Retinal pigment epithelial cell (primary cell): ENCODE measurements at places on chromosomes 1 and 21.

DNA sequence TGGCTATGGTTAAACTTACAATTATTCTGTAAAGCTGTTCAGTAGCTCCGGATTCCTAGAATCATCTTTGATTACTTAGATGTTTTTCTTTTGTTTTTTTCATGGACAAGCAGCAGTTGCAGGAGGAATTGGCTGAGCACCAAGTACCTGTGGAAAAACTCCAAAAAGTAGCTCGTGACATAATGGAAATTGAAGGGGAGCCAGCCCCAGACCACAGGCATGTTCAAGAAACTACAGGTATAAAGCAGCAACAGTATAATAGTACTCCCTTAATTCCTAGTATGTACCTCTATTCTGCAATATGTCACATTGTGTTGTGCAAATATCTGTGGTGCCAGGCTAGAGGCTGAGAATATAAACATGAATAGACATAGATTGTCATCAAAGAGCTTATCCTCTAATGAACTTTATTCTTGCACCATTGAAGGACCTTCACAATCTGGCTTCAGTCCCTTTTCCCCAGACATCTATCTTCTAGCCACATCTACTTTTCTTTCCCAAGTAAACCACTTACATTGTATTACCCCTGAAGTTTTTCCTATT lies 132.3 kb upstream of the BMP8A start:
- no peak for DNase-seq

DNA sequence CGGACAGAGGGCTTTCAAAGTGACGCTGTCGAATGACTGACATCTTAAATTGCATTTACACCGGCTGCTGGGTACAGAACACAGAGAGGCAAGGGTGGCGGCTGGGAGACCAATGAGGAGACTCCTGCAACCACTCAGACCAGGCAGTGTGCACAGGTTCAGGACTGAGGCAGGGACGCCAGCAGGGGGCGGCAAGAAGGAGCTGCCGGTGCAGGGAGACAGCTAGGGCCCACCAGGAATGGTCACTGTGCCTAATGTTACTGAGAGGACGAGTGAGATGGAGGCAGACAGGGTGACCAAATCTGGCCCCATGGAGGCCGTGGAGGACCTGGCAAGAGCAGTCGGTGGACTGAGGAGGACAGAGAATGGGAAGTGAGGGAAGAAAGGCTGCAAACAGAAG lies 23.5 kb downstream of the GLIS1 start:
- DNase-seq = no peak

GRCh38 chr1:119547805-119548204 lies 40.8 kb downstream of the HSD3B1 start:
- DNase-seq = no peak

GRCh38 chr1:242530761-242531160 lies 6.3 kb upstream of the PLD5 start:
- peak; percentile 4 for DNase-seq

- DNase-seq = no peak
Observed at GRCh38 chr1:32741413-32742198, 39.0 kb upstream of the SYNC start.

GRCh38 chr1:63981408-63981773 lies 207.6 kb downstream of the ROR1 start:
- no peak for DNase-seq

DNA sequence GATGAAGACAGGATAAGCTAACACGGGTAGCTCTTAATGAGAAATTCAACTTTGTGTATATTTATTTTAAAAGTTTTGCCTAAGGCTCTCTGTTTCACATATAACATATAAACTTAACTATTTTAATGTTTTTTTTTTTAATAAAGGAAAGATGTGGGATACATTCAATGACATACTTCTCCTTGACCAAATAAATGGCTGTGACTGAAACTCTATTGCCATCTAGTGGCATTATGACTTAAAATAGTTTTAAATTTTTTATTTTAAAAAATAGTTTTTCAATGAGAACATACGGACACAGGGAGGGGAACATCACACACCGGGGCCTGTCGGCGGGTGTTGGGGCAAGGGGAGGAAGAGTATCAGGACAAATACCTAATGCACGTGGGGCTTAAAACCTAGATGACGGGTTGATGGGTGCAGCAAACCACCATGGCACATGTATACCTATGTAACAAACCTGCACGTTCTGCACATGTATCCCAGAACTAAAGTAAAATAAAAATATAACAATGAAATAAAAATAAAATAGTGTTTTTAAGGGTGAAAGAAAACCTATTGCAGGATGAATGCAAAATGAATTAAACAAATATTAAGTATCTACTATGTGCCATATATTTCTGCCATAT lies 83.4 kb downstream of the LYST start:
- DNase-seq = peak; percentile 4

DNA sequence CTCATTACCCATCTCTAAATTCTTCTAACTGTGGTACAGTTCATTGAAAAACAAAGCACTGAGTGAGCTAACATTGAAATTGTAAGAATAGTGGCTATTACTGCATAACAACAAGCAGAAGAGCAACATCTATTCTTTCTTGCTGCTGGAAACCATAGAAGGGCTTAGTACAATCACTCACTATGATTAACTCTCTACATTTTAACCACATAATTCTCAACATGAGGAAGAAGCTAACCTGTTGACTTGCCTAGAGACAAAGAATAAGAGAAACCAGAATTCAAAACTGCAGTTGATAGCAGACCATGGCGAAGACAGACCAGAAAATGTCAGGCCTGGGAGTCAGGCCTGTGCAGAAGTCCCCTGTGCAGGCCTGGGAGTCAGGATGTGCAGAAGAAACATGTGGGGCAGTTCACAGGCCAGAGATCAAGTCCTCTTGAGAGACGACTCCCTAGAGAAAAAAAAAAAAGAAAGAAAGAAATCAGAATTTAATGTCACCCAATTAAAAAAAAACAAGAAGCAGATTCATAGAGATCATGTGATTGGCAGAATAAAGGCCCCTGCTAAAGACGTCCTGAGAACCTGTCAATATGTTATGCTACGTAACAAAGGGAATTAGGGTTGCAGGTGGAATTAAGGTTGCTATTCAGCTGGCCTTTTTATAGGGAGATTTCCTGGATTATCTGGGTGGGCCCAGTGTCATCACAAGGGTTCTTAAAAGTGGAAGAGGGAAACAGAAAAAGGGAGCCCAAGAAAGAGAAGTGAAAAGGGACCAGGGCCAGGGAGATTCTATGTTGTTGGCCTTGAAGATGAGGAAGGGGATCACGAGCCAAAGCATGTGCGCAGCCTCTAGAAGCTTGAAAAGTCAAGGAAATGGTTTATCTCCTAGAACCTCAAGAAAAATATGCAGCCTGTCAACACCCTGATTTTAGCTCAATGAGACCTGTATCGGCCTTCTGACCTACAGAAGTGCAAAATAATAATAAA lies 94.9 kb downstream of the MRPL39 start:
- no peak for DNase-seq

DNA sequence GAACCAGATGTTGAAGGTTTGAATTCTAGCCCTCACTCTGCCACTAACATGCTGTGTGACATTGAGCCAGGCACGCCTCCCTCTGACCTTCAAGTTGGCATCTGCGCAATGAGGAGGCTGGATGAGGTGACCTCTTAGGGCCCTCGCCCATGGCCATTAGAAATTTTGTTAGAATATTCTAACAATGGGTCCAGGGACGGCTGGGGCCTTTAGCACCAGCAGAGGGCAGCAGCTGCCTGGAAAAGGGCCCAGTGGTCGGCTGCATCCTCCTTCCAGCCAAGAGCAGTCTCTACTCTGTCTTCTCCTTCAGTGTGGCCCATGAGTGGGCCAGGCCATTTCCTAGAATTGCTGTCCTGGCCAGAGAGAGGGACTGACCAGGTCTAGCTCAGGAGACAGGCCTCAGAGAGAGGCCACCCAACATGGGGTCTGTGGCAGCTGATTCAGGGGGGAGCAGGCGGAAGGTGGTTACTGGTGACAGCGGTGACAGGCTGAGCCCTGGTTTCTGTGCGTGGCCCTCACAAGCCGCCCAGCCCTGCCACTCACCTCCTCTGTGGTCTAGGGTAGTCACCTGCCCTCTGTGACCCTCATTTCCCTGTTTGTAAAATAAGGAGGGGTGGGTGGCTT lies 101.3 kb upstream of the ACTL8 start:
- no peak for DNase-seq

DNA sequence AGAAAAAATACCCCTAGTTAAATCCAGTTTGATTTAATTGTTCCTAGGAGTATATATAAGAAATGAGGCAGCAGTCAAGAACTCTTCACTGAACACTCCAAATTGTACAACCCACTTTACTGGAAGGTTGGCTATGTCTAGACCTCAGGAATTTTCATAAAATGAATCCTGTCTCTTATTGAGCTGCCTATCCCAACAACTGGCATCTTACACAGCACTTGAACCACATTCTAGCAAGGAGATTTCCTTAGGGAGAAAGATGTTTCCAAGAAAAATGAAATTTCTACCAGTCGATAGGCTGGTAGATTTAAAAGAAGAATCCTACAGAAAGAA lies 16.3 kb downstream of the RNF19B start:
- DNase-seq = no peak

- DNase-seq = no peak
Observed at GRCh38 chr21:44871576-44872269, 1.8 kb downstream of the PTTG1IP start.

DNA sequence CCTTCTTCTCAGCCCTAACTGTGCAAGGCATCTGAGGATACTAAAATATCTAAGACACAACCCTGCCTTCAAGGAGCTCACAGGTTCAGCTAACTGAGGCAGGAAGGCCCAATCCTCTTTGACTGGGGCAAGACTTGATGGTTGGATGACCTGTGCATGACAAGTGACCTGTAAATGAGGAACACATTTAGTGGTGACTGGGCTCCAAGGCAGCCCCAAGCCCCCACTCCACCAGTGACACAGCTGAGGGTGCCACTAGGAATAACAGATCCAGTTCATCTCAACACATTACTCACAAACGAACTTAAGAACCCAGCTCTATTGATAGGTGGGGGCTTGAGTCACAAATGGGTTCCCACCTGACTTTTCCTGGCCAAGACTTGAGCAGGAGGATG lies 244.7 kb upstream of the IRF2BP2 start:
- DNase-seq = no peak

- DNase-seq = no peak
Observed at GRCh38 chr1:220291580-220291979, 19.3 kb upstream of the RAB3GAP2 start.

- no peak for DNase-seq
Observed at GRCh38 chr1:39623053-39623452, 16.4 kb downstream of the HEYL start.

GRCh38 chr1:46817814-46818213 lies 19.0 kb downstream of the CYP4B1 start:
- no peak for DNase-seq

DNA sequence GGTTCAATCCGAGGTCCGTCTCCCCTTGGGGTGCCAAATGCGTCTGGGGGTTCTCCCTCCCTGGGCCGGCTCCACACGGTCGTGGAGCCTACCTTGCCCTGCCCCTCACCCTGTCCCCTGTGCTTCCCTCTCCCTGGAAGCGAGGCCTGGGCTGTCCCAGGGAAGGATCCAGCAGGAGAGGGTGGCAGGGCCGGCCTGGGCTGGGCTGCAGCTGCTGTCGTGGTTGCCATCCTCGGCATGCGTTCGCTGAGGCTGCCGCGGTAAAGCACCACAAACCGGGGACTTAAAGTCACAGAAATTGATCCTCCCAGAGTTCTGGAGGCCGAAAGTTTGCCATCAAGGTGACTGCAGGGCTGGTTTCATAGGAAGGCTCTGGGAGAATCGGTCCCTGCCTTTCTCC lies 123.0 kb upstream of the TMPRSS2 start:
- no peak for DNase-seq

DNA sequence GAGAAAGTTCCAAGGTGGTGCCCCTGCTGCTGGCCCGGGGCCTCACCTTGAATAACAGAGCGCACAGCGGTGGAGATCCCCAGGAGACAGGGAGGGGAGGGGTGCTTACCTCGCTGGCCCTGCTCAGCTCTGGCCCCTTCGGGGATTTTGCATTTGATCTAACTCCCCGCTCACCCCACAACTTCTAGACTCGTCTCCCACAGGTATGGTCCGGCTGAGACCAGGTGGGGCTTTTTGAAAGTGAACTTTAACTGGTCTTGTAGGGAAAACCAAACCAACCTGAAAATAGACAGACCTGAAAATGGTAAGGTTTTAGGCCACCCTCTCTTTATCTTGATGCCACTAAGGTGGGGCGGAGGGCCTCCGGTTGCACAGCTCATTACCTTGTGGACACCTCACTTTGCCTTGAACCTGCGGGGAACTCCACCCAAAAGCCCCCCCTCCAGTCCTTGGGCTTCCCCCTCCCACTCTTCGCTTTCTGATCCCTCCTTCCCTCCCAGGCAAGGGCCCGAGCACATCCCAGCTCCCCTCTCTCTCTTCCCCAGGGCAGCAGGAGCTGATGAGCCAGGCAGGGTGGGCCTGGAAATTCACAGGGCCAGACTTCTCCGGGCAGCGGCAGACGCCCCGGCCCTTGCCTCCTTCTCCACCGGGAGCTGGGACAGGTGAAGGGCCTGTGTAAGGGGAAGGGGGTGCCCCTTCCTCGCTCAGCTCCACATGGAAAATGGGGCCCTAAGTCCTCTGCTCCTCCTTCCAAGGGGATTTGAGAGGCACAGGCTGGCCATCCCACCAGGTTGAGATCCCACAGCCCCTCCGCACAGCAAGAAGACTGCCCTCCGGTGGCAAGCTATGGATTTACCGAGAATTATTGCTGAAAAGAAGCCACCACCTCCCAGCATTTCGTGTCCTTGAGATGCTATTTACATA lies 16.1 kb downstream of the TNFRSF8 start:
- no peak for DNase-seq

GRCh38 chr21:25560271-25560685 lies 47.0 kb downstream of the MRPL39 start:
- no peak for DNase-seq

GRCh38 chr1:202856014-202856413 lies 32.9 kb downstream of the RABIF start:
- DNase-seq = no peak

DNA sequence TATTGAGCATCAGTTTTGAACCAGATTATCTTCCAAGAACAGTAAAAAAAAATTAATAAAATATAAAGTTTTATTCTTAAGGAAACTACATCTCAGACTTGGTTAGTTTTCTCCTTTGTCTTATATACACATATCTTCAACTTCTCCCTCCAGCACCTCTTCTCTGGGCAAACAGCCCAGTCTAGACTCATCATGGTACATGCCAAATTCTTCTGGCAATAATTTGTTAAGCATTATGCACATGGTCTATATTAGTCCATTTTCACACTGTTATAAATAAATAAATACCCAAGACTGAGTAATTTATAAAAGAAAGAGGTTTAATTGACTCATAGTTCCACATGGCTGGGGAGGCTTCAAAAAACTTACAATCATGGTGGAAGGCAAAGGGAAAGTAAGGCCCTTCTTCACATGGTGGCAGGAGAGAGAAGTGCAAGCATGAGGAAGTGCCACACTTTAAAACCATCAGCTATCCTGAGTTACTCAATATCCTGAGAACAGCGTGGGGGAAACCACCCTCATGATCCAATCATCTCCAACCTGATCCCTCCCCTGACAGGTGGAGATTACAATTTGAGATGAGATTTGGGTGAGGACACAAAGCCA lies 108.7 kb upstream of the RNPC3 start:
- no peak for DNase-seq

GRCh38 chr1:206937425-206937824 lies 8.8 kb downstream of the PIGR start:
- DNase-seq = no peak
